ENCODE measurements at places on chromosomes 11 and 22.

GRCh38 chr11:62130283-62131169 lies 6.7 kb downstream of the INCENP start:
- DNase-seq: no peak

DNA sequence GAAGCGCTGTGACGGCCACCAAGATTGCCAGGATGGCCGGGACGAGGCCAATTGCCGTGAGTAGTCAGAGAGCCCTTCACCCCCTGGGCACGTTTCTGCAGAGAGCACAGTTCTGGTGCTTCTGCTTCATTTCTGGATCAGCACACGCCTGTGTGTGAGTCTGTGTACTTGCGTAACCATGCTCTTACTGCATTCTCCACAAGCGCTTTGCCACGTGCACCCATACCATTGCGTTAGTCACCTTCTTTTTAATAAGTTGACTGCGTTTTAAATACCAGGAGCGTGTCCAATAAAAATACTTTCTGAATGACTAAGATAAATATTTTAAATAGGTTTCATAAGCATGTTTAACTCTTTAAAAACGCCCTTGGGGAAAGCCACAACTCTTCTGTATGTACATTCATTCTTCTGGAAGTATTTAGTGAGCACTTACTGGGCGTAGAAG lies 143.0 kb upstream of the SORL1-AS1 start:
- peak; percentile 88 for DNase-seq

DNA sequence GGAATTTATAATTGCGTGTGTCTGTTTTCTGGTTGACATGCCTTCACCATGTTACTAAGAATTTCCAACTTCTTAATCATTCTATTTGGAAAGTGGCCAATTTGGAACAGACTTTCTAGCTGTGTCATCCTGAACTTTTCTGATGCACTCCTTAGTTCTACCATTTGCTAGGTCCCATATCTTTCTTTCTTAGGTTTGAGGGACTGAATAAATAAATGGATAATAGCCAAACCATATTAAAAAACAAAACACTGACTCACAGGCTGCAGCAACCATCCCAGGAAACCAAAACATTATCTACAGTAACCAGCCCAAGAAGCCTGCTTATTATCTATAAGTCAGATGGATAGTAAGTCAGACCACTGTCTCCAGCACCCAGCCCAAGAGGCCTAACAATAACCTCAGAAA lies 57.5 kb upstream of the PLET1 start:
- peak; percentile 89 for DNase-seq

DNA sequence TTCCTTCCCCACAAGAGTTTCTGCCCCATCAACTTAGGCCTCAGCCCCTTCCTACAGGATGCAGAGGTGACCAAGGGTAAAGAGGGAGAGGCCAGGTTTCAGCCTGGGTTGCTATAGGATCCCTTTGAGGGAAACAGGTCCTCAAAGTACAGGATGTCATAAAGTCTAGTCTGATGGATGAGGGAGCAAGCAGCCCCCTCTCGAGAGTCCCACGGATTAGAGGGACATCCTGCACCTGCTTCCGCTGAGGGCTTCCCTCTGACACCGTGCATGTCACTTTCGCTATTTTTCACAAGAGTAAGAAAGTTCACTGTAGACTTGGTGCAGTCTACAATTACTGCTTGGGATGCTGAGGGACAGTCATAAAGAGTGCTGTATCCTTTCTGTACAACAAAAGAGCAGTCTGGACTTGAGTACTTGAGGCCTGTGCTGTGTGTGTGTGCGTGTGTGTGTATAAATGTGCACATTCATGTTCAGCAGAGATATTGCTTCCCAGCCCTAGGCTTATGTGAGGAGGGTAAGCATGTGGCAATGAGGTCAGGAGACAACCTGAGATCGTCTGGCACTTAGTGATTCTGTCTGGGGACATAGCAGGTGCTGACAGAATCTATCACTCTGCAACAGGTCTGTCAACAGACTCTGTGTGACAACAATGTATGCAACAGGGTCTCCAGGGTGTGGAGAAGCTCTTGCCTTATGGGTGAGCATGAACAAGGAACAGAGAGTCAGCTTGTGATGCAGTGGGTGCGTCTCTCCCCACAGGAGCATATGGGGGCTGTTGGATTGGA lies 18.0 kb upstream of the CHST1 start:
- no peak for DNase-seq

GRCh38 chr22:25666308-25666707 lies 75.7 kb upstream of the MYO18B start:
- no peak for DNase-seq

GRCh38 chr11:43944761-43945311 lies 2.4 kb downstream of the C11orf96 start:
- peak; percentile 39 for DNase-seq

DNA sequence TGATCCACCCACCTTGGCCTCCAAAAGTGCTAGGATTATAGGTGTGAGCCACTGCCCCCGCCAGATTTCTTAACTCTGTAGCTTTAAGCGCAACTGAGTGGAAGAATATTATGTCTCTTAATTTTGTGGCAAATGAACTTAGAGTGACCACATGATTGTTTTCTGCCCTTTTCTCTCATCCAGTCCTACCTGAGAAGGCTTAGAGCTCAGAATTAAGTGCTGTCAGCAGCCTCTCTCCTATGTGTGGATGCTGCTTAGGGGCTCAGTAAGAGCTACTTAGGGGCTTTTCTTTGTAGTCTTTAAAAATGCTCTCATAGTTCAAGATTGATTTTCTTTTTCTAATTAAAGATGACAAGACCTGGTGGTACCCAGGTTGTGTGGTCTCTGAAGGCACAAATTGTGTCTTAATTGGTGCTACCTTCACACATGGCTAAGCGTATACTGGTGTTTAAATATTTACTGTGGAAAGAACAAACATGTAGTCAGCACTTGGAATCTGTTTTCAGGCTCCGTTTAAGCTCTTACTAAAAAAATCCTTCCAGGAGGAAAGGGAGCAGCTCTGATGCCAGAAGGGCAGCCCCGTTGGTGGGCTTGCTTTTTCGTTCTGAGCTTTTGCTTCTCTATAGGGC lies 59.3 kb downstream of the DEPDC5 start:
- DNase-seq: no peak

GRCh38 chr22:44616882-44617655 lies 84.9 kb upstream of the PRR5 start:
- no peak for DNase-seq

GRCh38 chr11:114154271-114155047 lies 94.9 kb downstream of the ZBTB16 start:
- DNase-seq: no peak

DNA sequence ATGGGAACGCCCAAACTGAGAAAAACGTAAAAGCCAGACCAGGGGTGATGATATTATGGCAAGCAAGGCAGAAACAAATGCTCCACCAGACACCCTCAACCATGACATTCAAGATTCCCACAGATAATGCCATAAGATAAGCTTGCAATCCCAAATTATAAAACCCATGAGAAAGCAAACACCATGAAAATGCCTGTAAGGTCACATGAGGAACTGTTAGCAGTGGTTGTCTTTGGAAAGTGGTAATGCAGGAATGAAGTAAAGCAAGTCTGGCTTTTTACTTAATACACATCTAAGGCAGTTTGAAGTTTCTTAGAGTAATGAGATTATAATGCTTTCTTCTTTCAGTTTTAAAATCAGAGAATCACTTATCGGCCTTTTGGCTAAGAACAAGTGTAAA lies 111.0 kb downstream of the MN1 start:
- DNase-seq: no peak

Data from kidney tubule cell (primary cell).